ENCODE measurements at places on chromosomes 4 and X.

DNA sequence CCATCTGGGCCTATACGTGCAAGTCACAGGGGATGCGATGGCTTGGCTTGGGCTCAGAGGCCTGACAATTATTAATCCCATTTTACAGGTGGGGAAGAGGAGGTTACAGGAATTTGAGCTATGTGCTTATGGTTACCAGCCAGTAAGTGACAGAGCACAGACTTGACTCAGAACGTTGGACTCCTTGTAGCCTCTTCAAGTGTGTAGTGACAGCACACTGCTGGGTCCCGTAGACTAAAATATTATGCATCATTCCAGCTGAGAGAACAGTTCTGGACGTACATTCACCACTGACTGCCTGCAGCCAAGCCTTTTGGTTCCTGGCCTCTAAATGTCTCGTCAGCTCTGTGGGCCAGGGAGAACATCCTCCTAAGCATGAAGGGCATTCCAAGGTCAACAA, 314.5 kb downstream of the GPAT3 start:
- DNase-seq = peak; percentile 63

GRCh38 chr4:7529368-7530080, 94.8 kb upstream of the PSAPL1 start:
- DNase-seq = no peak

DNA sequence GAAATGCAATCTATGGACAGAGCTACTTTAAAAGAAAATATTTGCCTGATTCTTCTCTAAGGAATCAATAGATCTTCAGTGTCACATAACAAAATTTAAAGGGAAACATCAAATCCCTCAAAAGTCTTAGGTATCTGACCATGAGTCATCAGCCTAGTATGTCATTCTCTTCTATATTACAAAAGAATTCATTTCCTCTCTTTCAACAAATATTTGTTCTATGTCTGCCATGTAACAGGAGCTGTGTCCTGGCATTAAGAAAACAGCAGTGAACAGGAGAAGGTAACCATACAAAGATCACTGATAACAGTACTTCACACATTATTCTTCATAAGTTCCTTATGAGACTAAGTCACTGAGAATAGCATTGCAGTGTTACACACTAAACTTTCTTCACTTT, 243.6 kb upstream of the DKK2 start:
- peak; percentile 78 for DNase-seq

GRCh38 chr4:82745173-82745842, 53.3 kb downstream of the SCD5 start:
- peak; percentile 99 for DNase-seq

DNA sequence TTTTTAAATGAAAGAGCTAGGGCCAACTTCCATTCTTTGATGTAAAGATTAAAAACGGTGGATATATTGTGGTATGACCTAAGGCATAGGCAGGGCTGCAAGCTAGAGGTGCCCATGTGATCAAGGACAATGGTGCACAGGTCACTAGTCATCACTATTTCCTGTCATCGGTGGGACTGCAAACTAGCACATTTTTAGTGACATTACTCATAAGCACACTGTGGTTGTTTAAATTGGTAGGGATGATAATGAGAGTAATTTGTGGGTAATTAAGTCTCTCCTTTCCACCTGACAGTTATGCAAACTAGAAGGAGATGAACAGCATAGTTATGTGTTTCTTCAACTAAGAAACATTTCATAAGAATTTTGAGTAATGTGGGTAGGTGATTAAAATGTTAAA, 85.4 kb downstream of the GPRIN3 start:
- DNase-seq = no peak

GRCh38 chr4:7374571-7374970, 60.2 kb downstream of the PSAPL1 start:
- no peak for DNase-seq

DNA sequence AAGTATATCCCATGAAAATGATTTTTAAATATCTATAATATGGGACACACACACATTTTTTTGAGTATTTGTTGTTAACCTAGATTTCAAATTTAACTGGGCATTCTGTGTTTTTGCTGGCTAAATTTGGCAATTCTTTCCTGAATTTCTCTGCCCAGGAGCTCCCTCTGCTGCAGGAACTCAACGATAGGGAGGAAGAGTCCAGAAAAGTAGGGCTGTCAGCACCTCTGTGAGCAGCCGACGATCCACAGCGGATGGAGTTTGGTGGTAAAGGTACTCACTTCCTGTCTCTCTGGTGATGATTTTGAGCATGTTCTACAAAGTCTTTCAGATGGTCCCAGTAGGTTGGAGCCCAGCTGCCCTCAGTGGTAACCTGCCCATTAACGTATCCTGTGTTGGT, 23.1 kb upstream of the TMEM184C start:
- no peak for DNase-seq

GRCh38 chrX:109660435-109661143, 35.6 kb upstream of the KCNE5 start:
- DNase-seq = no peak

DNA sequence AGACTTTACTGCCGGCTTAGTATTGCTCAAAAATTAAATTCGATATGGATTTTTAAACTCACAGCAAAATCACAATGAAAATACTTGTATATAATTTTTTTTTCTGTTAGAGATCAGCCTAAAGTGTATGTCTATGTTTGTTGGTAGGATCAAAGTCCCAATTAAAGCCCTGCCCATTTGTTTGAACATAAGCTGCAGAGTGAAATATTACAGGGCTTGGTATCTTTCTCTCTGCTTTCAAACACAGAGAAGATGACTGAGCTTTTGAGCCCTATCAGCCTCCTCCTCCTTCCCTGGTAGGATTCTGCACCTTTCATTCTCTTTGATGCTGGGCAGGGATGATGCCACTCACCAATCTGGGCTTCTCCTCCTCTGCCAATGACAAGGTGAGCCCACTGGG, 345.4 kb downstream of the PPP1R2C start:
- DNase-seq = no peak

- no peak for DNase-seq
Observed at GRCh38 chrX:120287513-120288112, 23.6 kb downstream of the TMEM255A start.

DNA sequence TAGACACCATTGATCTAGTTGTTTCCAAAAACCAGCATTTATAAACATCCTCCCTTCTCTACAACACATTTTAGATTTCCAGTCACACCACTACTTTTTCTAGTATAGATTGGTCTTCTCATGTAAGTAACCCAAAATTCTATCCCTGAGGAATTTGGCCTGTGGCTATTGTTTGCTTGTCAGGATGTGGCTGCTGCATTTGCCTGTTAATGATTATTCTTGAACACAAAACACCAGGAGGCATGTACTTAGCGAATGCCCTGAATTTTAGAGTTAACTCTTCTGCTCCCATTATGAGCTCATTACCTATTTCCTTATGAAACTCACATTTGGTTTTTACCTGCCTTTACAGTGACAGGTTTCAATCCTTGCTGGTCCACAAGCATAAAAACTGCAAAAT, 102.0 kb upstream of the FSTL5 start:
- DNase-seq = no peak

- DNase-seq = no peak
Observed at GRCh38 chr4:15657366-15657765, 2.2 kb upstream of the FBXL5 start.

DNA sequence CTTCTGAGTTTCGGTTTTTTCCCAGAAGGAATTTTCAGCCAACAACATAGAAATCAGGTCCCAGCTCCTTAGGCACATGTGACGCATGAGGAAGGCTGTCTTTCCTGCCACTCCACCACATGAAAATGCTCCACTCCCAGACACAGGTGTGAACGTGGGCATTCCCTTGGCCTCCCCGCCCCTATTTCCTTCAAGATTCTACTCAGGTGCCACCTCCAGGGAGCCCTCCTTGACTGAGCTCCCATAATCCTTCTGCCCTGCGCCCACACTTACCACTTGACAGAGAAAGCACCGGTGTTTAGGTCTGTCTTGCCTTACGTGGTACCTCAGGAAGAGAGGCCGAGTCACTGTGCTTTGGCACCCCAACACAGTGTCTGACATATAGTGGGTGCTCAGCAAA, 44.4 kb upstream of the CENPU start:
- DNase-seq = no peak

DNA sequence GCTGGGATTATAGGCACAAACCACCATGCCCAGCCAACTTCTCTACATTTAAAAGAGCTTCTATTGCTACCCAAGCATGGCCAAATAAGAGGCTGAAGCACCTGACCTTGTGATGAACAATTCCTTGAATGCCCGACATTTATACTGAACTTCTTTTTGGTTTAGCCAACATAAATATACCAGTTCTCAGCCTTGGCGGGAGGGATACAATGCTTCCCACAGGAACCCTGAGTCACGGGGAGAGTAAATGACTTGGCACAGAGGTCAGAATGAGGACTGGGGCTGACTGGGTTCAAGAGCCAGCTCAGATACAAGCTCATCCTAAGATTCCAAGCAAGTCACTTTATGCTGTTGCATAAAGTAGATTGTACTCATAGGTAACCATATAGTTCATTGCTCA, 6.1 kb downstream of the HOPX start:
- peak; percentile 18 for DNase-seq

DNA sequence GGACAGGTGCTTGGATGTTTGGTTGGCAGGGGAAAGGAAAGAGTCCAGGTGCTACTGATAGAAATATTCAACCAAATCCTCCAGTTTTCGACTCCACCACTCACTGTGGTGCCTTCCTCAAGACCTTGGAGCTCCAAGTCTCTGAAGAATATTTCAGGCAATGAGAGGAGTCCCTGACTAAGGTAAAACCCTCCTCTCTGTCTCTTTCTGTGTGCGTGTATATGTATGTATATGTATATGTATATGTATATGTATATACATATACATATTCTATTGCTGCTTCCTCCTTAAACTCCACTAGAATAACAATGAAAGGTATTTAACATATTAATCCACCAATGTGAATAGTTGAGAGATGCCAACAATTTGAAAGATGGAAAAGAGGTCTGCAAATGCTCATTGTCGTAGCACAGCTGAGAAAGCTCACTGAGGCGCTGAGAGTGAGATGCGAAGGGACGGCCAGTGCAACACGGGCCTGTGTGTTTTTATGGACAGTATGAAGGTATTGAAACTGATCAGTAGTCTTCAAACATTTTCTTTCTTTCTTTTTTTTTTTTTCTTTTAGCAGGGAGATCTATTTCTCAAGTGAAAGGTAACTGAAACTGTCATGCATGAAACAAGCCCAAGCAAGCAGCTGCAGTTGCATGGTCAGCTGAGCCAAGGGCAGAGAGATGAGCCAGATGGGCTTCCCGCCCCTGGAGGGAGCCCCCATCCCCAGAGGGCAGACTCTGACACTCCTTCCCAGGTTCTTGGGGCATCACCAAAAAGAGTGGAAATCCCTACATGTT, 41.1 kb upstream of the HS3ST1 start:
- DNase-seq = no peak

DNA sequence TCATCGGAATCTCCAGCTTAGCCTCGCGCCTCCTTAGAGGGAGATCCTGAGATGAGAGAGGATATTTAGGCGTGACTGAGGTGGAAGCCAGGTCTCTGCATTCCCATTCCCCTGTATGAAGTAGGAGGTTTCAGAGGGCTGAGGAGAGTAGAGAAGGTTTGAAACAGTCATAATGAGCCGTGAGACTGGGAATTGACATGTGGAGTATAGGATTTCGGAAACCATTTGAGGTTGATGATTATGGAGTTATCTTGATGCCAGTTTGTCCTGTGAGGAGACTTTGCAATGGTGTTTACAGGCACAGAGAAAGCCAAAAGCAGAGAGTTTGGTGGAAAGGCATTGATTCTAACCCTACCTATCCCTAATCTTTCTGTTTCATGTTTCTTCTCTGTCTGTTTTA, 2.0 kb downstream of the CHST7 start:
- no peak for DNase-seq

GRCh38 chr4:153469031-153469430, 2.9 kb downstream of the TMEM131L start:
- DNase-seq = no peak

- no peak for DNase-seq
Observed at GRCh38 chr4:10458177-10458576, 951 bp upstream of the ZNF518B start.

- DNase-seq = peak; percentile 21
Observed at GRCh38 chr4:160318567-160319220, 1215.8 kb downstream of the RAPGEF2 start.

- DNase-seq = no peak
Observed at GRCh38 chr4:145760176-145760575, 80.2 kb downstream of the C4orf51 start.

DNA sequence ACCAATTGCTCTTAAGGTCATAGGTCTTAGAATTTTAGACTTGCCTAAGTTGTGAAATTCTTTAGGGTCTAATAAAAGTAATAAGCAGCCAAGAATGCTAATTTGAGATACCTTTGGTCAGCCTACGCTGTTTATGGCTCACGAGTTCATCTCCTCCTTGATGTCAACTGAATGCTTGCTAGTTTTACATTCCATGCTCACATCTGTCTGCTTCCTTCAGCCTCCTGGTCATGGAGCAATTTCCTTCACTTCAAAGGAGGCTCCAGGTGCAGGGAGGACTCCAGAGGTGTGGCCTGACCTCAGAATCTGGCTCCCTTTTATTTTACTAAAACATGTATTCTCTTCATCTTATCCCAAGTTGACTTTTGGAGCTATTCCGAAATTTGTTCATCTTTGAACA, 23.3 kb upstream of the LNX1 start:
- DNase-seq = no peak

- DNase-seq = peak; percentile 6
Observed at GRCh38 chr4:189177130-189177529, 763.5 kb upstream of the FRG1 start.

DNA sequence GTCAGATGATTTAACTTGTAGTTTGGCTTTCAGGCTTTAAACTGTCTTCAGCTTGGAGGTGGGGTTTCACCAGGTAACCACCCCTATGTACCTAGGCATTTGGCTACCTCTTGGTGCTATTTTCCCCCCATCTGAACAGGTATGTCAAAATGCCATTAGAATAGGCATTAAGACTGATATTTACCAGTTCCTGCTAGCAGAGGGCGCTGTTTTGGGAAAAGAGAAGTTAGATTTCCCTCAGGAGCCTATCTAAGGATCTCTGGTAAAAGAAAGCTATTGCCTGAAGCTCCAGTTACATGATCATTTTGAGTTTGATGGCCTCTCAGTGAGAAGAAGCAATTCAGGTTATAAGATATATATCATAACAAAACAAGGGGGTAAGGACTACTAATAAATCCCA, 879.1 kb downstream of the SH3BGRL start:
- no peak for DNase-seq

DNA sequence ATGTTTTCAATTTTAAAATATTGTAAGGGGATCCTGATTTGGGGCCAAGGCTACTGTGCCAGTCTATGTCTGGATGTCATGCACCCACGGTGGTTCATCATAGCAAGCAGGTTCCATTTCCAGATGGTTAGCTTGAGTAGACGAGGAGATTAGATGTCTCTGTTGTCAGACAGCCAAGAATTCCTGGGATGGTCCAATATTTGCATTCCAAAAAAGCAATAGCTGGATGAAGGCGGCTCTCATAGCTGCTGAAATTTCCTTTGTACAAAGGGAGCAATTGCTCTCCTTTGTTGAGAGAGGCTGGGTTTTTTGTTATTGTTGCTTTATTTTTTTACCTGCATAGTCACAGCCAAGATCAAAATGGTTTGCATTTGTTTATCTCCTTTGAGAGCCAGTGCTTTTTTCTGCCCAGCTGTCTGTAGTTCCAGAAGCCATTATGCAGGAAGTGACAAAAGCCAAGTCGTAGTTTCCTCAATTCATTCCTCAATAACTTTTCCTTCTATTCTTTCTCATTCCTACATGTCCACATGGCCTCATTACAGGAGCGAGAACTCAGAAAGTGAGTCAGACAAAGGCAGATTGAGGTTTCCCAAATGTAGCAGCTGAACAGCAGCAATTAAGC, 107.9 kb downstream of the MMRN1 start:
- DNase-seq = no peak

GRCh38 chr4:64353904-64354303, 55.3 kb downstream of the TECRL start:
- DNase-seq = no peak

Data from fibroblast of skin of back (primary cell).